ENCODE measurements at places on chromosomes 1 and 21.

DNA sequence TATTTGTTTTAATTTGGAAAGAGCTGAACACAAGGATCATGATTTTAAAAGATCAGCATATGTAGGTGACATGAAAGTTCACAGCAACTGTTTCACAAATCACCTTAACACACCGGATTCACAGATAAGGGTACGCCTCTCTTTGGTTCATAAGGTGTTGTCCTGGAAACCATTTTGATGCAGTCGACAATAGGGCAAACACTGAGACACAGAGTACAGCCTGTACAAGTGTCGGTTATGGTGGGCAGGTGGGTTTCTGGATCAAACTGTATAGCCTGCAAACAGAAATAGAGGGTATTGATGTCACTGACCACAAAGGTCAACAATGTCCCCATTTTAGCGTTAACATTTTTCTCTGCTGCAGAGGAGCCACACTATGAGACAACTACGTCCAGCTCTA is 357.3 kb downstream of the PTBP2 start:
- no peak for DNase-seq

DNA sequence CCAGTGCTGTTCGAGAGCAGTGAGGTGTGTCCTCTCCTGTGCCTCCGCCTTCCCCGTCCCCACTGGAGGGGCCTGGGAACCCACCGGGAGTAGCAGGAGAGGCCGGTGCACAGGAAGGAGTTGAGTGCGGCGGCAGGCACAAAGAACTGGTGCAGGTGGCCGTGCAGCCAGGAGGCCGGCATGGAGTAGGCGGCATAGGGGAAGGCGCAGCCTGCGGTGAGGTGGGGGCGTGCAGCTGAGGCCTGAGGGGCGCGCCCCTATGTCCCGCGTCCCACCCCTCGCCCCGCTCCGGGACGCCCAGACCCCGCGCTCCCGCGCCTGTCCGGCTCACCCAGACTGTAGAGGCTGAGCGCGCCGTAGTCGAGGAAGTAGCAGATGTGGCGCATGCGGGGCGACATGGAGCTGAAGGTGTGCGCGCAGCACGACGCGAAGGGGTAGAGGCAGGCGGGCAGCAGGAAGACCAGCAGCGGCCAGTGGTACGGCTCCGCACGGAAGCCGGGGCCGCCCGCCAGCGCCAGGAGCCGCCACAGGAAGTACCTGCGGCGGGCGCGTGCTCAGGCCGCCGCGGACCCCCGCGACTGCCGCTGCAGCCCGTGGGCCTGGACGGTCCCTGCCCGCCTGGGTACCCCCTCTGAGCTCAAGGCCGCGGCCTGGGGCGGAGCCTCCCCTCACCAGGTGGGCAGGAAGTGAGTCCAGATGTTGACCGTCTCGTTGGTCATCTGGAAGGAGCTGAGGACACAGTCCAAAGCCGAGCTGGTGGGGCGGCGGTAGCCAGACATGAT is 2.2 kb downstream of the PAQR6 start:
- DNase-seq = peak; percentile 43

DNA sequence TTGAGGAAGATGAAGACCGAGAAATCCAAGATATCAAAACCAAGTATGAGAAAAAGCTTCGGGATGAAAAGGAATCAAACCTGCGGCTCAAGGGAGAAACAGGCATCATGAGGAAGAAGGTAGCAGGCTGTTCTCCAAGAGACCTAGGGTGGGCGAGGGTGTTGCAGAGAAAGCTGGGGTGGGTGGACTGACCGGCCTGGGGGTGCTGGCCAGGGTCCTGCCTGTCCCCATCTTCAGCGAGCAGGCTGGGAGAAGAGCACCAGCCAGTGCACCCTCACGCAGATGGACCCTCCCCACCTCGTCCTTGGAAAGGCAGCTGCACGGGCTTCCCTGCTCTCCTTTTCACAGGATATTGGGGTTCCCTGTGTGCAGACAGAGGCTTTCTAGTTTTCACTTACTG is 46.9 kb upstream of the TMEM125 start:
- no peak for DNase-seq

DNA sequence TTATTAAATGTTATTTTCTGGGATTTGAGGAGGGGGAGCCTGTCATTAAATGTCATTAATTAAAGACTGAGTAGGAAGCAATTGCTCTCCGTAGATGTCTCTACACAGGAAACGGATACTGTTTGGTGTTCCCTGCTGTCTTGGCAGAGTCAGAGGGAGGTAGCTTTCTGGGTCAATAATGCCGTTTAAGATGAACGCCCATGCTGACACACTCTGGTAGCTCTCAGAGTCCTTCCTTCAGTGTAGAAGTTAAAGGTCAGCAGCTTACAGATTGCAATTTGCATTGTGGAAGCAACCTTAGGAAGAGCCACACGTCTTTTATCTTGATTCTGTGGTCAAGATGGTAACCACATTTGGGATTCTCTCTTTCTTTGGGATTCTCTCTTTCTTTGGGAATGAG is 257.5 kb downstream of the KIF26B start:
- DNase-seq = no peak

- no peak for DNase-seq
Observed at GRCh38 chr1:4033713-4034112, 133.6 kb upstream of the C1orf174 start.

GRCh38 chr1:59161136-59161535 is 135.8 kb upstream of the FGGY start:
- DNase-seq = no peak

DNA sequence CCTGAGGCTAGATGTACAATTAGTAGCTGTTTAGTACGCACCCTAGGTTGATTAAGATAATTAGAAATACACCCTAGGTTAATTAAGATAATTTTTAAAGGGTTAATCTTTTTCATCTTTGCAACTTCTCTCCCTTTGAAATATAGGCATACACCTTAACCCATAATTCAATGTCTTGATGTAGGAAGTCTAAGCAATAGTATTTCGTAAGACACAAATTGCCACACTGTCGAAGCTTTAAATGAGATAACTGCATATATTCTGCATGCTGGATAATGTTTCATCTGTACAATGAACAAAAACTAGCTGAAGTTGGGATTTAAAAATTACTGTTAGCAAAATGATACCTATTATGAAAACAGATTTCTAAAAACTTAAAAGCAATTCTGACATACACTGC is 122.9 kb downstream of the EVI5 start:
- no peak for DNase-seq

DNA sequence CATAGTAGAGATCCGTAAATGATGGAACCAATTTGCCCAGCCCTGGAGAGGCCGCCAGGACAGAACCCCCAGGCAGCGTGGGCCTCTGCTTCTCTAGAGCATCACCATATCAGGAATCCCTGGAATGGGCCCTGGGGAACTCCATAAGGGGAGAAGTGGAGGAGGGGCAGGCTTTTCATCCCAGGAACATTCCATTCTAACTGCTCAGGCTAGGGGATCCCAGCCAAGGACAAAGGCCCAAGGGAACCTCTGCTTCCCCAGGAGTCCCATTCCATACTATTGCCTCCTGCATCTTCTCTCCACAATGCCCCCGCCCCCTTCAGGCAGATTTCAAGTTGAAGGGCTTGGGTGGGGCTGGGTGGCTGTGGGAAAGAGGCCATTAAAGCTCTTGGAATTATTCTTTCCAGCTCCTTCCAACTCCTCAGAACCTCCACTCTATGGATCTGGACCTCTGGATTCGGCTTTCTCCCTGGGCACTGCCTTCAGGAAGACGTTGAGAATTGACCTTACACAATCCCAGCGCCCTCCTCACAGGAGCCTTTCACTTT is 6.0 kb downstream of the TRNP1 start:
- DNase-seq = no peak

- no peak for DNase-seq
Observed at GRCh38 chr1:34975771-34976170, 9.4 kb downstream of the TMEM35B start.

DNA sequence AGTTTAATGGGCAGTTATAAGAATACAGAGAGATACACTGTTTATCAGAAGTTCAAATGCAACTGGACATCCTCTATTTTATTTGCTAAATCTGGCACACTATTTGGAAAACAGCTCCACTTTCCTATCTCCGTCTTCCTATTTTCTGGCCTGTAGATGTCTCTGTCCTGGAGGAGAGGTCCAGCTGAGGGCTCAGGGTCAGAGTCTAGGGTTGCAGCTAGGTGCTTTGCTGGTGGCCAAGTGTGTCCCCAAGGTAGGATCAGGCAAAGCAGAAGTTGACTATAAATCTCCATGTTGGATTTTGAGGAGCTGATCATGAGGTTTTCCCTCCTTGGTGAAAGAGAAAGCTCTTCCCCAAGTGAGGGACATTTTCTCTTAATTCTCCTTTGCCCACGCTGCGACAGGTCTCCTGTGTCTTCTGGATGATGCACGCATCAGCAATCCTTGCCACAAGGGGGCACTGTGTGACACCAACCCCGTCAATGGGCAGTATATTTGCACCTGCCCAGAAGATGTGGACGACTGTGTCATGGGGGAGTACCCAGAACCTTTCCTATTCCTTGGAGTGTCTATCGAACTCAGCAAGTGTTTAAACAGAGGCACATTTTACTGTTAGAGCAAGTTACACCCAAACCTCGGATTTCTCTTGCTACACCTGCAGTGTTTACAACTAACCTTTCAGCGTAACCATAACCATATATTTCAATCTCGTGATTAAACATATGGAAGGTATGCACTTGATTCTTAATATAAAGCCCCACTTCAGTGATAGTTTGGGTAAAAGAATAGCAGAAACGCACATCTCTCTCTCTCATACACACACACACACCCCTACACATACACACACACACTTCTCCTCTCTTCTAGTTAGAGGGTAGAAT is 10.2 kb downstream of the ADAM30 start:
- DNase-seq = no peak

GRCh38 chr1:44084998-44085675 is 33.5 kb upstream of the KLF17 start:
- DNase-seq = no peak

GRCh38 chr1:3411806-3412205 is 42.7 kb upstream of the ARHGEF16 start:
- no peak for DNase-seq

- no peak for DNase-seq
Observed at GRCh38 chr1:66873111-66873510, 51.5 kb downstream of the DNAI4 start.

DNA sequence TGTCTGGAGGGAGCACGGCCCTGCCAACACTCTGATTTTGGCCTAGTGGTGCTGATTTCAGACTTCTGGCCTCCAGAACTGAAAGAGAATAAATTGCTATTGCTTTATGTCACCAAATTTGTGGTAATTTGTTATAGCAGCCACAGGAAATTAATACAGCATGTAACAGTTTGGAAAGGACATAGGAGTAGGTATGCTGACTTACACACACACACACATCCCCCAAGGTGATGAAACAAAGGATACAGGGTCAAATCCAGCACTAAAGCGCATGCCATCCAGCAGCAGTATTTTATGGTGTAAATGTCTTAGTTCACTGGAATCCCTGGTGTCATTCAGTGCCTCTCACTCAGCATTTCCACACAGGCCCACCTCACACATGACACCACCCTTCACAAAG is 72.2 kb upstream of the MAN1A2 start:
- DNase-seq = no peak

DNA sequence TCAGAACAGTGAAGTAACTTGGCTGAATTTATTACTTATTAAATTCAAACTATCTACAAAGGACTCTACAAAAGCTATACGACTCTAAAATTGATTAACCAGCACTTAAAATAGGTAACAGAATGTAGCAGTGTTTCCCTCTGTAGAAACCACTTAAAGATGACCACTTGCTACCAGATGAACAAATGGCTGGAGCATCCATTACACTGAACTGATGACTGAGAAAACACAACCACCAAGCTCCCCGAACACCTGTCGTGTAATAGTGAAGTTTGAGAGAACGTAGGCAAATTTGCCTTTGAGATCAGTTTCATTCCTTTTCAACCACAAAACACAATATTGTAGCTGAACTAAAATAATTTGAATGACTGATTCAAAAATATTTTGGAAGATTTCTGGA is 226.7 kb downstream of the KCNT2 start:
- peak; percentile 1 for DNase-seq

DNA sequence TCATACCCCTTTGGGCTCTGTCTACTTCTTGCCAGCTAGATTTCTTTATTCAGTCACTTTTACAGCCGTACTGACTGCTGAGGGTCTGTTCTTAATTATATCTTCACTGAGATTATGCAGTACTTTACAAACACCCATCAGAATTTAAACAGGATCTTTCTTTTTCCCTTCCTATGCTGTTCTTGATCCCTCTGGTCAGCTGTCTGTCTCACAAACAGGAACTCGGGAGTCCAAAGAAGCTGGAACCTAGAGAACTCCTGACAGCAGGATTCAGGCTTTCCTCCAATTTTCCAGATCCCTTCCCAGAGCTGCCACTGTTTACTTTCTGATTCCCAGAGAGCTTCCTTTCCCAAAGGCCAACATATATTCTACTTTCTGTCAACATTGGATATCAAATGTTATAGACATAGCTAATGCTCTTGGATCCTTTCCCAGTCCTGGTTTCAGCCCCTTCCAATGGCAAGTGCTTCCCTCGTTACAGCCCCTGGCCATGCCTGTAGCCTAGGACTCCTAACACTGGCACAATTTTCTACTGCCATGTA is 59.5 kb downstream of the ATP2B4 start:
- no peak for DNase-seq

GRCh38 chr1:53644909-53645689 is 93.9 kb downstream of the GLIS1 start:
- DNase-seq = no peak

GRCh38 chr1:199020904-199021303 is 382.1 kb downstream of the PTPRC start:
- DNase-seq = no peak

- DNase-seq = no peak
Observed at GRCh38 chr21:34946916-34947534, 102.1 kb downstream of the RUNX1 start.

DNA sequence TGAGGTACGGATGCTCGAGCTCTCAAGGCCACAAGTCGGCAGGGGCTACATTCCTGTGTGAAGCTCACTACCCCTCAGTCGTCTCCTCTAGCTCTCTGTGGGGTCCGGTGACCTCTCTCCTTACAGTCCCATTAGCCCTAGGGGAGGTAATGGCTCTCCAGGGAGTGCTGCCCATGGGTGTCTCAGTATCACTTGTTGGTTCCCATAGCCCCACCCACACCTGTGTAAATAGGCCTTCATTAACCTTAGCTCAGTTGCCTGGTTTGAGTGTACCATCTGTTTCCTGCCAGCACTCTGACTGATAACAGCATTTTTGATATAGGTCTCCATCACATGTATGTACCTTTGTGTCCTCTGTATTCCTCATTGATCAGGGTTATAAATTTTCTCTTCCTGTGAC is 133.2 kb upstream of the KCNJ15 start:
- DNase-seq = no peak

GRCh38 chr1:95650631-95651030 is 416.6 kb downstream of the RWDD3 start:
- DNase-seq = peak; percentile 60

DNA sequence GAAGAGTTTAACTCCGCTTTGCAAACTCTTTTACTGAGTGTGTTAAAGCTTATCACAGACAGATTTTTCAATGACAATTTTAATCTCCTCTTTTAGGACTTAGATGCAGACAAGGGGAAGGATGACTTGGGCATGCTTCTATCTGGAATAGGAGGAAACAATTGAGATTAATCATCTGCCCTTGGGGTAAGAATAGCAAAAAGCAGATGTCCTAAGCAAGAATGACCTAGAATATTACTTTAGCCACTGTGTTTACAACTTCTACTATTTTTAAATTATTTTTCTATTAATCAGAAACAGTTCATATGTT is 569.0 kb upstream of the ADGRL2 start:
- no peak for DNase-seq

- no peak for DNase-seq
Observed at GRCh38 chr1:34186741-34187494, 10.2 kb downstream of the C1orf94 start.

- no peak for DNase-seq
Observed at GRCh38 chr1:203291201-203292096, 13.9 kb upstream of the BTG2 start.
